DND-41 (cell line): ENCODE measurements at places on chromosomes 4 and X.

- DNase-seq: no peak
Observed at GRCh38 chrX:109360301-109360700, 121.6 kb downstream of the GUCY2F start.

DNA sequence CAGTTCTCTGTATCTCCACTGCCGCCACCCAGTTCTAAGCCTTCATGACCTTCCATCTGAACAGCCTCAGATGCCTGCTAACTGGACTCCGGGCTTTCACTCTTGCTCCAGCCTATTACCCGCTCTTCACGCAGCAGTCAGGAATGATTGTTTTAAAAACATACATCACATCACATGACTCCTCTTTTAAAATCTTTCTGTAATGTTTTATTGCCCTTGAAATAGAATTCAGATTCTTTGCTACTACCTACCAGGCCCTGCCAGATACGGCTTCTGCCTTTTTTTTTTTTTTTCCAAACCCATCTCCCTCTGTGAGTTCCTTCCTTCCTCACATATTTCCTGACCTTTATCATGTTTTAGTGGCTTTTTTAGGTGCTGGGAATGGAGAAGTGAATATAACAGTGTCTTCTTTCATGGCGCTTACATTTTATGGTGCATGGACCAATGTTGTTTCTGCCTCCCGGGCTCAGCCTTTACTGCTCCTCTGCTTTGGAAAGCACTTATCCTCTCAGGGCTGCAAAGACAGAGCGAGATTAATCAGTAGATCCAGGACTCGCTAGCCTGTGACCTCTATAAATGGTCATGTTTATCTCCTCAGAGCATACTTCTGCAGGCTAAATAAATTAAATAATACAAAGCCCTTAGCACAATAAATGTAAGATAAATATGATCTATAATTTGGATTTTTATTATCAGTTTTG is 58.0 kb downstream of the FBXO8 start:
- no peak for DNase-seq

- no peak for DNase-seq
Observed at GRCh38 chrX:71365356-71365874, 742 bp upstream of the TAF1 start.

DNA sequence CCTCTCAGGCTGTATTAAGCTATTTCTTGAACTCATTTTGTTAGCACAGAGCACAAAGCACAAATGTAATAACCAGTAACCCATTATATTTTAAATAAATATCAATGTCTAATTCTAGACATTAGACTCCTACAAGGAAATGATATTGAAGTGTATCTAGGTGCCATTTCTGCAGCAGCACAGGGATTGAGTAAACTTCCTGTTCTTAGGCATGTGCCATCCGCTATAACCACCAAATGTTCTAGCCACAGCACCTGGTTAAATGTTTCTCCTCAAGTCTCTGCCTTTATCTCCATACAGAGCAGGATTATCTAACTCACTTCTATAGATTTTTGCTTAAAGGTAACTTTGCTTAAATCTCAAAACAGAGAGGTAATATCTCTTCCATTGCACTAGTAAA is 51.4 kb downstream of the SGMS2 start:
- no peak for DNase-seq

- no peak for DNase-seq
Observed at GRCh38 chr4:94160774-94161173, 46.9 kb upstream of the SMARCAD1 start.

DNA sequence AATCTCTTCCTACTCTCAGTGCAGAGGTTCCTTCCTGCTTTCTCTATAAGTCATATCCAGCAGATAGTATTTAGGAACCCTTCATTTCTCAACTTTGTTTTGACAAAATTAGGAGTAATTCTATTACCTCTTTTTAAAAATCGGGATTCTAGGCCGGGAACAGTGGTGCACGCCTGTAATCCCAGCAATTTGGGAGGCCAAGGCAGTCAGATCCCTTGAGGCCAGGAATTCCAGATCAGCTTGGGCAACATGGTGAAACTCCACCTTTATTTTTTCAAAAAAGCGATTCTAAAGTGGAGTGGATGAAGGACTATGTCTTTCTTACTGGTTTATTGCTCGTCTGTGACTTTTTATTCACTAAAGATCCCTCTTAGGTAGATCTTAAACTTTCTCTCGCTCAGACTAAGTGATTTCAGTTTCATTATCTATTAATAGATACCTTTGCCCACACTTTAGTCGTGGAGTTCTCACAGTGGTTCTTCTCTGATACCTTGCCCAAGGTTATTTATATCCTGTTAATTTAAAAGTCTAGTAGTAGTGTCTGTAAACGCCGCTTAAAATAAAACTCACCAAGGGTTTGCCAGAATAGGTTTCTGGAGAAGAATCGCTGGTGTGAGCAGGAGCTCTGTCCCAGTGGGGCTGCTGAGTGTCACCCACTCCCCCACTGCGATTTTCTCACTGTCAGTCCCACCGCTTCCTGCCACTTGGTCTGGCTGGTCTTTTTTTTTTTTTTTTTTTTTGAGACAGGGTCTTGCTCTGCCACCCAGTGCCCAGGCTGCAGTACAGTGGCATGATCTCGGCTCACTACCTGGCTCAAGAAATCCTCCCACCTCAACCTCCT is 27.0 kb upstream of the TMEM131L start:
- DNase-seq: peak; percentile 81

GRCh38 chr4:182409271-182409670 is 166.1 kb downstream of the TENM3 start:
- DNase-seq: no peak

DNA sequence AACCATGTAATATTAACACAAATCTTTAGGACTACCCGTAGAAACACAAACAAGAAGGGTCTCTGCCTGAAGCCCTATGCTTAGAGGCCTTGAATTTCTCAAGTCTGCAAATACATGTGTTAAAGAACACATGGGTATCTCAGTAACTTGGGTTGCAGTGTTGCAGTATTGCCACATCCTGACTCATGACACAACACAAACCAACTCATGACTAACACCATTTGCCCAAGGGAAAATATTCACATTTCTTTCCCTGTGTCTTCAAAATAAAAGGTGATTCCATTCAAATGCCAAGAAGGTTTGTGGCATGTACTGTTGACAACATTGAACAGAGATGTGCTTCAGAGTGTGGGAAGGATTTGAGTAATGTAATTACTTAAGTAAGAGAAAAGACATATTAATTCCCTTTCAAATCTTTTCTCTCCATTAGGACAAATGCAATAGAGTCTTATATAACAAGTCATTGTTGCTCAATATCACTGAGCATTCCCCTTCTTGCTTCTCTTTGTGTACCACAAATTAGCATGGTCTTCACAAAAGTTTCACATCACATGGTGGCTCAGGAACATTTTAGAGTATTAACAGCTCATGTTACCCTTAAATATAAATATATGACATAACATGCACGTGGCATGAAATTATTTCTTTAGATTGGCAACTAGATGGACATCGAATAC is 487.1 kb downstream of the STPG2 start:
- DNase-seq: no peak

GRCh38 chr4:73698217-73698616 is 42.2 kb upstream of the CXCL8 start:
- DNase-seq: no peak

GRCh38 chrX:153684467-153685155 is 3.1 kb upstream of the SLC6A8 start:
- DNase-seq: no peak

- DNase-seq: no peak
Observed at GRCh38 chr4:122038896-122039295, 87.0 kb upstream of the TRPC3 start.

DNA sequence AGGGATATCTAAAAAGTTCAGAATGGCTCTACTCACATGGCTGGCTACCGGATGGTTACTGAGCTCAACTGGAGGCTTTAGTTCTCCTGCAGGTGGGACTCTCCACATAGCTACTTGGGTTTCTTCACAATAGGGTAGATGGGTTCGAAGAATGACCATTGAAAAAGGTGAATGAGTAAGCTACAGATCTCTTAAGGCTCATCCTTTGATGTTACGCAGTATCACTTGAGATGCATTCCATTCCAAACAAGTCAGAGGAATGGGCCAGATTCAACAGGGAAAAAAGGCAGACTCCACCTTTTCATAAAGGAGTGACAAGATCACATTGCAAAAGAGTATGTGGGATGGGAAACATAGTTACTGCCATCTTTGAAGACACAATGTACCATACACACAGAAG is 52.6 kb downstream of the DDX53 start:
- DNase-seq: no peak

DNA sequence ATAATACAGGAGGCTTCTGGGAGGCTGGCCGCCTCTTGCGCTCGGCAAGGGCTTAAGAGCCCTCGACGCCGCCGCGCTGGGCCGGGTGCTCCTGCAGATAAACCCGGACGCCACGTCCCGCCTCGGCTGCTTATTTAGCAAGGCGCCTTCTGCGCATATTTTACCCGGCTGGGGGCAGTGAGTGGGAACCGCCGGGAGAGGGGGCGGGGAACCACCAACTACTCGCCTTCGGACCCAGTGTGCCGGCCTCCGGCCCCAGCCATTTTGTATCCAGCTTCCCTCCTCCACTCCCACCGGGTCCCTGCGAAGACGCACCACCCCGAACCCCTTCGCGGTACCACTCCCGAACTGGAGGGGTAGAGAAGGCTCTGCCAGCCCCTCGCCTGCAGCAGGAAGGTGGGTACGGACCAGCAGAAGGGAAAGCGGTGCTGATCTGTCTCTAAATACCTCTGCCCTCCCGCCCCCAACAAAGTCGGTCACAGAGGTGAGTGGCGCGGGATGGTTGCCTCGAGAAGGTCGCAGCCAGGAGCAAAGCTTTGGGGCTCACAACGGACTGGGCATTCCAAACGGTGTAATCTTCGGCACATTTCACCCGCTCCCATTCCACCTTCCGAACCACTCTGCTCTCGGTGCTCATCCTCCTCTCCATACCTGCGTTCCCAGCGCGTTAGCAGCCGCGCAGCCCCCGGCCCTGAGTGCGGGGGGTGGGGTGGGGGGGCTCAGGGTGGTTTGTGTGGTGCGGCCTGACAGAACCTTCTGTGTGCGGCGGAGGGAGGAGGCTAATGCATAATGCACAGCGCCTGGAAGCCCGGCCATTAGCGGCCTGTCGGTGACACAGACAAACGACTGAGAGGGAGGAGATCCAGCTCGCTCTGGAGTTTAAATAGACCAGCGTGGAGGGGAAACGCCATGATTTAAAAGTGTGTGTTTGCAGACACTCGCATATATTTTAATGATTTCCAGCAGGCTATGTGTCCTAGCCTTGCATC is 4.9 kb upstream of the BCOR start:
- DNase-seq: no peak

DNA sequence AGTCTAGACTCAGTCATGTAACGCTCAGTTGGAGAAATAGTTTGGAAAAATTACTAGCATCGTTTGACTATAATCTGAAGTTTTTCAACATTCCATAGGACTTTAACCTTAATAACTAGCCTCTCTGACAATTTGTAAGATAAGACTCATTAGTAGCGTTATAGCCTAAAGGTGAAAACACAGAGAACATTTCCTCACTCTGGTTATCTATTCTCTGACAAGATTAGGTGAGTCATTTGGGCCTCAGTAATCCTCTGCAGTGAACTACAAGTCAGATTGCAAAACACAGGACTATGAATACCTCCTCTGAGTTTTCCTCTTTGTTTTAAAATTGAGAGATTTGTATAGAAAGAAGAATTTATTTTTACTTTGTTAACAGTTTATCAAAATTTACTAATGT is 31.8 kb upstream of the PDLIM5 start:
- no peak for DNase-seq

DNA sequence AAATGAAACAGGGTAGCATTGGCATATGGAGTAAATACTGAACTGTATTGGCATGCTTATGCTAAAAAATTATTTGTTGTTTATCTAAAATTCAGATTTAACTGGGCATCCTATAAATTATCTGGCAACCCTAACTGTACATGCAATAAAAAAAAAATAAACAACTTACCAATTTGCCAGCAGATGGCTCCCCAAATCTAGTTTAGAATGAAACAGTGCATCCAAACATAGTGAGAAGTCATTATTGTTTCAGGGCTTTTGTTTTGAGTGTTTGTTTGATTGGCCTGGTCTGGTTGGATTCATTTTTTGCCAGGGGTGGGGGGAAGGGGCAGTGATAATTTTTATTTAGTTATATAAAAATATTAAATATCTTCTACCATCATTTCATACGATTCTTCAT is 12.8 kb upstream of the NSUN7 start:
- no peak for DNase-seq

GRCh38 chrX:141175786-141176185 is 1.1 kb downstream of the LDOC1 start:
- no peak for DNase-seq

- no peak for DNase-seq
Observed at GRCh38 chrX:132563976-132564375, 75.1 kb upstream of the MBNL3 start.

- DNase-seq: no peak
Observed at GRCh38 chr4:133102043-133102442, 47.1 kb upstream of the PCDH10 start.
